ENCODE measurements at places on chromosomes 6 and 20. TPM values are rescaled to one million over a fixed set of nuclear protein-coding genes. Genes with fewer than 3 reads are reported as not detected.

THBD gene
- not detected for total RNA-seq

PIM1 gene
- total RNA-seq: 23.6 TPM

BPIFA1 gene
- not detected for total RNA-seq

SNX21 gene
- total RNA-seq: 30.8 TPM

TBXT gene
- not detected for total RNA-seq

TRIM10 gene
- 2.1 TPM for total RNA-seq

VNN1 gene
- total RNA-seq: 3.6 TPM

RAD21L1 gene
- total RNA-seq: not detected
